ENCODE measurements at places on chromosomes 3 and 15.

DNA sequence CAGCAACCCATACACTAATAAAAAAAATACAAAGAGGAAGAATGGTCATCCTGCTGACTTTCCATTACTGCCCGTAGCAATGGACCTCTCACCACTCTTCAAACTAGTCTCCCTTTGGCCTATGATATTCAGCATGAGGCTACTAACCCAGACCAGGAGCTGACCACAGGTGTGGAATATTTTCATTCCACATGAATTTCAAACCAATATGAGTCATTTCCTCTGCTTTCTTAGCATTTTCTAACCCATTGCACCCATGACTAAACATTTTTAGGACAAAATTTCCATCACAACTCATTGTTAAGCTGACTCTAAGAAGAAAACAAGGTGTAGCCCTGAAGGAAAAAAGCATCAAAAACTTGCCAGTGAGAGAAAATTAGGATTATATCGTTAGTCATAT, 34.0 kb upstream of the ZPLD1 start:
- no peak for DNase-seq

- DNase-seq = no peak
Measured at GRCh38 chr3:67526246-67526645, 128.2 kb downstream of the SUCLG2 start.

GRCh38 chr3:94406595-94406994, 343.7 kb downstream of the NSUN3 start:
- no peak for DNase-seq

GRCh38 chr3:98982351-98982750, 80.9 kb upstream of the DCBLD2 start:
- DNase-seq = no peak

GRCh38 chr15:69756440-69756839, 303.8 kb downstream of the RPLP1 start:
- DNase-seq = no peak

- no peak for DNase-seq
Measured at GRCh38 chr3:173501931-173502489, 104.5 kb downstream of the NLGN1 start.

- DNase-seq = no peak
Measured at GRCh38 chr15:58839485-58839884, 68.4 kb downstream of the MINDY2 start.

GRCh38 chr3:44412365-44412764, 65.1 kb downstream of the ZNF445 start:
- no peak for DNase-seq

GRCh38 chr15:79595995-79596622, 164.0 kb downstream of the MINAR1 start:
- DNase-seq = no peak

DNA sequence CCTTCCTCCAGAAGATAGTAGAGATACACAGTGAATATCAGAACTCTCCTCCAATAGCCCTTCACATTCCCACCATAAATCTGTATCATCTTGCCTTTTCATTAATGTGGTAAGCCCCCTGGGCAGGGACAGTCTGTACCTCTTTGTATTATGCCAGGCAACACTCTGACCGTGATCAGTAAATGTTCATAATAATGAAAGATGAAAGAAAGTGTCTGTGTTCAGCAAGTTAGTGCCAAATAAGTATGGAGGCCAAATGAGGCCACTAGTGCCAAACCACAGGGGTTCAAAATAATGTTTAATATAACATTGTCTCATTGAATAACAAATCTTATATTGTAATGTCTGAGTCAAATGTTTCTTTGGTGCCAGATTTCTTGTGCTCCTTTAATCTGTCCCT, 104.3 kb downstream of the CMSS1 start:
- no peak for DNase-seq

DNA sequence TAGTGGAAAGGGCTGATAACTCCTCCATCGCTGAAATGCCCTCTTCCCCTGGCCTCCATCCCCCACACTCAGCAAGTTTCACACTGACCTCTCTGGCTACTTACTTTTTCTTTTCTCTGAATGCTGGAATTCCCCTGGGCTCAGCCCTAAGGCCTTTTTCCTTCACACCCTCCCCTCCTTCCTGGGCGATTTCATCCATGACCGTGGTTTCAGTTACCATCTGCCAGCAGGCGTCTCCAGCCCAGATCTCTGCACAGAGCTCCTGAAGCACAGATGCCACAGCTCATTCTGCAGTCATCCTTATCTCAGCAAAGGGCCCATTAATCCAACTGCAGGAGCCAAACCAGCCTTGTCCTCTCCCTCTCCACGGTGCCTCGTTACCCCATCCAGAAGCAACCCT, 114.0 kb downstream of the RFTN1 start:
- DNase-seq = no peak
